ENCODE measurements at places on chromosomes 13 and 19.
A peak's percentile ranks its signal among the peaks of the same experiment; 100 is the strongest.

GRCh38 chr19:17977021-17977420 is 10.1 kb downstream of the KCNN1 start:
- no peak for DNase-seq

- DNase-seq, result no peak
Observed at GRCh38 chr19:41913538-41914423, 14.5 kb downstream of the ERFL start.

- DNase-seq, result no peak
Observed at GRCh38 chr19:11286312-11286974, 9.5 kb upstream of the TSPAN16 start.

- DNase-seq, result no peak
Observed at GRCh38 chr13:28678809-28679208, 19.9 kb downstream of the POMP start.

GRCh38 chr13:96746886-96747285 is 247.4 kb downstream of the OXGR1 start:
- no peak for DNase-seq

DNA sequence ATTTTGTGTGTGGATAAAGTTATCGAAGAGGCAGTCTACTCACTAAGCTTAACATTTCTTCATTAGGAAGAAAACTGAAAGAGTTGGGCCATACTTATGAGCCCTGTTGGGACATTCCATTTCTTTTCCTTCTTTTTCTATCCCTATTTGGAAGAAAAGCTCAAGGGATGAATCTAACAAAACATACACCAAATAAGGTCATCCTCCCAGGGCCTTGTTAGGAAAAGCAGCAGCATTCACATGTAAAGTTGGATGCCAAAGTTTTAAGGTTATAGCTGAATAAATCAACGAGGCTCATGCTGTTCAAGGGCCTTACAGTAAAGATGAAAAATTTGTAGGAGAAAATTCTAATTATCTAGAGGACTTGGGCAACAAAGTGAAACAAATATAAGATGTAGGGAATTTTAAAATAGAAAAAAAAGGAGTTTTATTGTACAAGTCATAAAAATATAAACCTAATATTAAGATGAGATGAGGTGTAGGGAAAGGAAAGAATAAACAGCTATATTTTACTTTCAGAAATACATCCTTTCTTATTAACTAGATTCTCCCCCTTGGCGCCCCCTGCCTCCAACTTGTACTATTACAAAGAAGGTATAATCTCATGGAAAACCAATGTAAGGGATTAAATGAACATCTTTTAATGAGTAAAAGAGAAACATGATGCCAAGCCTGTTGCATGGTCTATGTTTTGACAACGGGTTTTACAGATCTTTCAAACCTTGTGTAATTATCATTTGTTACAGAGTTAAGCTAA is 160.4 kb downstream of the PCDH20 start:
- no peak for DNase-seq

DNA sequence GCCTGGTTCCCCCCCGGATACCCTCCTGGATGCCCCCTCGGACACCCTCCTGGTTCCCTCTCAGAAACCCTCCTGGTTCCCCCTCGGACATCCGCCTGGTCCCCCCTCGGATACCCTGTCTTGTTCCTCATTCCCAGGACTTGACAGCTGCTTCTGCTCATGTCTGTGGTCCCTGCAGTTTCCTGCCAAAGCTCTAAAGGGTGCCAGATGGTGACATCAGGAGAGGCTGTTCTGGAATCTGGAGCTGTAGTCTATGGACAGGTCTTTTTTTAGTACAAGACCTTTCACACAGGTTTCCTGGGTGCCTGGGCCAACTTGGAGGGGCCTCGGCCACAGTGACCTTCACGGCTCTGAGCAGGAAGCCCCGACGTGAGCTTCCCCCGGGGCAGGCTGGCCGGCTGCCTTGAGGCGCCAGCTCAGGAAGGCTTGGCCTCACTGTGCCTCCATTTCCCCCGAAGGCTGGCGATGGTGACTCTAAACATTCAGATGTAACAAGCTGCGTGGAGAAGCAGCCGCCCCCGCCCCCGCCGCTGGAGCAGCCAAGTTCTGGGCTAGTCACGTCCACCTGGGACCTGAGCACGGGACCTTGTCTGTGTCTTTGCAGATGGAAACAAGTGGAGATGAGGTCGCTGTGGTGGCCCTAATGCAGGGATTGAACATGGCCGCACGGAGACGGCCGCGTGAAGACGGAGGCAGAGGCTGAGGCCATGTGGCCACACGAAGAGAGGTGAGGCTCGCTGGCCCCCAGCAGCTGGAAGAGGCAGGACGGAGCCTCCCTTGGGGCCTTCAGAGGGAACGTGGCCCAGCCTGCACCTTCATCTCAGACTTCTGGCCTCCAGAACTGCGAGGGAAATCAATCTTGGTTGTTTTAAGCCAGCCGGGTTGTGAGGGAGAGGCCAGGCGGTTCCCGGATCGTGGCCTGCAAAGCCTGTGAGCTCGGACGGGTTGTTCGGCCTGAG is 12.7 kb downstream of the SGTA start:
- no peak for DNase-seq

- no peak for DNase-seq
Observed at GRCh38 chr13:48631441-48631840, 22.3 kb upstream of the CYSLTR2 start.

- DNase-seq, result no peak
Observed at GRCh38 chr19:11663181-11663591, 65.9 kb downstream of the ZNF627 start.

GRCh38 chr13:20869540-20869939 is 33.0 kb downstream of the XPO4 start:
- DNase-seq, result no peak

GRCh38 chr13:113057084-113057483 is 48.5 kb upstream of the F7 start:
- no peak for DNase-seq

GRCh38 chr19:12055784-12056183 is 3.0 kb upstream of the ZNF878 start:
- DNase-seq, result no peak

DNA sequence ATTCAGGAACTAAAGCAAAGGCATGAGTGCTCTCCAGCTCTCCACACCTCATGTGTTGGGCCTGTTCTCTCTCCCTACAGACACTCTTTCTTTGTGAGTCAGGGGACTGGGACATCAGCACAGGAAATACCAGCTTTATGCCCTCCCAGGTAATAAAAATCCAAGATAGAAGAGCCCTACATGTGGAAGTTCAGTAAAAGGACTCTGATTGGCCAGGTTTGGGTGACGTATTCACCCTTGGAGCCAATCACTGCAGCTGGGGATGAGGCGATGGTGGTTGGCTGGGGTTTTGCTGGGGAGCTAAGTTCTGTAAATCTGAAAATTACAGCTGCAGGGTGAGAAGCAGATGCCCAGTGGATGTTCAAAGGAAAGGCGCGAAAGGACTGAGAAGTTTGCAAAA is 32.5 kb downstream of the CCDC70 start:
- no peak for DNase-seq

GRCh38 chr19:15187026-15188007 is 13.5 kb downstream of the NOTCH3 start:
- DNase-seq, result no peak

DNA sequence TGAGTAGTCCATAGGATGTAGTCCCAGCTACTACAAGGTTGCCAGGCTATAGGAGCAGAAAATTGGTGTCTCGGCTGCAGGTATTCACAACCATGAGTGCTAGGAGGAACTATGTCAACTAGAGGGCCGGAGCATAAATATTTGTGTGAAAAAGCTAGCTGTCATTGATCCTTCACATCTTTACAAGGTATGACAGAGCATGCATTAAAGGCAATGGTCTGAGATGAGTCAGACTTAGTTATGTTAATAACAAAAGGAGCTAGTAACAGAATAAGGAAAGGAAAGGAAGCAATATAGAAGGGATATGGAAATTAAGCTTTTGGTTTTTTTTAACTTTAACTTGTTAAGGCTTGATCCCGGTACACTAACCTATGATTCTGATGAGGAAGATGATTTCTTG is 40.9 kb upstream of the PSG9 start:
- no peak for DNase-seq

DNA sequence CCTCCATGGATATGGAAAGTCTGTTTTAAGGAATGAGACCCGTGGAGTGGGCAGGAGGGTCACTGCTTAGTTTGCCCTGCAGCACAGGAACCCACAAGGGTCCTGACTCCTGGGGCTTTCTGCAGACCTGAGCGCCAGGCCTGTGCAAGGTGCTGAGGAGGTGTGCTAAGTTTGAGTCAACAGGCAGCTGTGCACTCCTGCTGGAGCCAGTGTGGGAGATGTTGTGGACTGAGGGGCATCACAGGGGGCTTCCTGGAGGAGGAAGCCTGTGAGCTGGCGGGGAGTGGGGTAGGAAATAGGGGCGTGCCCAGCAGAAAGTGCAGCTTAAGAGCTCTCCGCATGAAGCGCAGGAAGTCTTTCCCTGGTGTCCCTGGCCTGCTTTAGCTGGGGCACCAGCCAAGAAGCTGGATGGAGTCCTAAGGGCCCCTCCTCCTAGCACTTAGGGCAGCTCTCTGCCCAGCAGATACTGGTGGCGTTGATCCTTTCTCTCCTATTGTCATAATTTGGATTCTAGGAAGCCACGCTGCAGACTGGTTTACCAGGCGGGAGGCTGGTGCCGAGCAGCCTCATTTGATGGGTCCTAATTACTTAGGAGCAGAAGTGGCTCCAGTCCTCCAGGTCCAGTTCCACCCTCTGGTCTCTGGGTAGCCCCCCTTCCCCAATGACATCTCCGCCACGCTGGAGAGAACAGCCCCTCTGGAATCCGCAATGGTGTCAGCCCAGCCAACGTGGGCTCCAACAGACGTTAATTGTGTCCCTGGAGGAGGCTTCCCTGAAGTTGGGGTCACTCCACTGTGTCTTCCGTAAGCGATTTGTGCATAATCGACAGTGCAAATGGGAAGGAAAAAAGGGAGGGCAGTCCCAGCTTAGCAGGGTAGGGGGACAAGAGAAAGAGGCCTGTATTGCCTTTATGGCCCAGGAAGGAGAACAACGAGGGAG is 309.2 kb downstream of the ZNF536 start:
- DNase-seq, result no peak

DNA sequence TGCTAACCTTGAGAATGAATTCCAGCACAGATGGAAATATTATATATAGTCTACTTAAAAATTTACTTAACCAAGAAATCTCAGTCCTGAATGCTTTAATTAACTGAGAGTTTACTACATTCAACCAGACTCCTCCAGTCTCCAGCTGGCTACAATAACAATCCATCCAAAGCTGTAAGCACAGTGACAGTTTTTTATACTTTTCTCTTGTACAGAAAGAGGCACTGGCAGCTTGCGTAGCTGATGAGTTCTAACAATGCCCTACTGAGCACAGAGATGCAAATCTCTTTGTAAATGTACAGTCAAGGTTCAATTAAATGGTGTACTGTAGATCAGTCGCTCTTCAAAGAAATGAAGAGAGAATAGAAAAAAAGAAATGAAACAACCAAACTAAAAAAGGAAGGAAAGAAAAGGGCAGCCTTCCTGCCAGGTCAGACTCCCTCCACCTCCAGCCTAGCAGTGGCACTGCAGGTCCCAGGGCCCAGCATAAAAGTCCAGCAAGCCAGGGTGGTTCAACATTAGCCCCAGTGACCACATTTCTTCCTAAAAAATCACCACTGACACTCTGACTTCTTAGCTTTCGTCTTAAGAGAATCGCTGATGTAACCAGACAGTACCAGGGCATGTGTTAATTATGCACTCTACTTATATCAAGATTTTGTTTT is 88.4 kb downstream of the SACS start:
- DNase-seq, result no peak

DNA sequence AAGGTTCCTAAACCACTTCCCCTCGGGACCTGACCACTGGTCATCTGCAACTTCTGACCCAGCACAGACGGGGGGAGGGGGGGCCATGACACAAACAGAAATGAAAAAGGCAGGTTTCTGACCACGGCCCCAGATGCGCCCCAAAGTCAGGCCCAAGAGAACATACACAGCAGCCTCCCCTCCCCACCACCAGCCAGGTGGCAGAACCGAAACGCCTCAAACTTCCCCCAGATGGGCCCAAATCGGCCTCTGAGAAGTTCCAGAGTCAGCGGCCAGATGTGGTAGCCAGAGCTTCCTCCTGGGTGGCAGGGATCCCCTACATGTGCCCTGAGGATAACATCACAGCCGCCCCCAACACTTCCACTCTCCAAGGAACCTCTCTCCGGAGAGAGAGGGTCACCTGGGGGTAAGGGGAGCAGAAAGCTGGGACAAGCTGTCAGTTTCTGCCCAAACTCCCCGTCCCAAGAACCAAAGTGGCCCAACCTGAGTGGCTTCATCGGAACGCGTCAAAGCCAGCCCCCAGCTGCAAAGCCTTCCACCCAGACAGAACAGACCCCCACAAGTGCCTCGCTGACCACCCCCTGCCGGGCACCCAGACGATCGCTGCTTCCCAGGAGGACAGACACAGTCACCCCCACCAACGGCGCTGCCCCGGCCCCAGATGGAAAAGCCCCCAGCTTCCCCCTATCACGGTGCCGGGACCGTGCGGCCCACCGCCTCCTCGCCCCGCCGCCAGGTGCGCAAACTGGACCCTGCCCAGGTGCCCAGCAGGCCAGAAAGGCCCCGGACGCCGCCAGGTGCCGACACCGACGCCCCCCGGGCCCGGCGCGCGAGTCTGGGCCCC is 800 bp downstream of the ELL start:
- DNase-seq, result peak; percentile 46

DNA sequence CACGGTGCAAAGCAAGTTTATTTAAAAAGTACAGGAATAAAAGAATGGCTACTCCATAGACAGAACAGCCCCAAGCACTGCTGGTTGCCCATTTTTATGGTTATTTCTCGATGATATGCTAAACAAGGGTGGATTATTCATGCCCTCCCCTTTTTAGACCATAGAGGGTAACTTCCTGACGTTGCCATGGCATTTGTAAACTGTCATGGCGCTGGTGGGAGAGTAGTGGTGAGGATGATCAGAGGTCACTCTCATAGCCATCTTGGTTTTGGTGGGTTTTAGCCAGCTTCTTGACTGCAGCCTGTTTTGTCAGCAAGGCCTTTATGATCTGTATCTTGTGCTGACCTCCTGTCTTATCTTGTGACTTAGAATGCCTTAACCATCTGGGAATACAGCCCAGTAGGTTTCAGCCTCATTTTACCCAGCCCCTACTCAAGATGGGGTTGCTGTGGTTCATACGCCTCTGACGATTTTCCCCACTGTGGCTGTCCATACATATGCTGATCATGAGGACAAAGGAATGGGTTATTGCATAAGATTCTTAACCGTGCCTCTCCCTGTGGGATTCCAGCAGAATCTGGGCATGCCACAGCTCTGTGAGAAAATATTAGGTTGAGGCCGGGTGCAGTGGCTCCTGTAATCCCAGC is 36.9 kb upstream of the ZNF507 start:
- no peak for DNase-seq

- DNase-seq, result no peak
Observed at GRCh38 chr19:13056052-13056660, 46.5 kb downstream of the LYL1 start.

- DNase-seq, result no peak
Observed at GRCh38 chr13:21420706-21421105, 38.4 kb downstream of the ZDHHC20 start.

DNA sequence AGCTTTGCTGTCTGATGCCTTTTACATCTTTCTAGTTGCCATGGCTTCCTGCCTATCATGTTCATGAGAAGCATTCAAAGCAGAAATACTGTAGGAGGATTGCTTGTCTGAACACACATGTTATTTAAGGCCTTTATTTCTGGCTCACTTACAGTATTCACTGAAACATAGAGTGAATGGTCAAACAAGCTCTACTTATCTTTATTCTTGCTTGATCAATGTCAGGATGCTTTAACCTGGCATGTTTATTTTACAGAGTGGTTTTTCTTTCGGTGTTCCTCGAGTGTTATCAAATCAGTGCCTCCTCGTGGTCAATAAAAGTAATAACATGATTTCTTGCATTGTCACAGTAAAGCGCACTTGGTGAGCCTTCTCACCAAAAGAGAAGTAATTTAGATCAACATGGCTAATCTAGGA is 73.5 kb upstream of the PCDH17 start:
- no peak for DNase-seq
